Inflammatory macrophage treated with lipopolysaccharide for 1 hour (primary cell): ENCODE measurements at places on chromosomes 1 and 21.

DNA sequence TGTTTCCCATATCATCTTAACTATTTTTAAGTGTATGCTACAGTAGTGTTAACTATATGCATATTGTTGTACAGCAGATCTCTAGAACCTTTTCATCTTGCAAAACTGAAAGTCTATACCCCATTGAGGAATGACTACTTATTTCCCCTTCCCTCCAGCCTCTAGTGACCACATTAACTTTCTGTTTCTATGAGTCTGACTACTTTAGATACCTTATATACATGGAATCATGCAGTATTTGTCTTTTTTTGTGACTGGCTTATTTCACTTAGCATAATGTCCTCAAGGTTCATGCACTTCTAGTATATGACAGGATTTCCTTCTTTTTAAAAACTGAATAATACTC is 96.5 kb upstream of the BTG3 start:
- no peak for DNase-seq

DNA sequence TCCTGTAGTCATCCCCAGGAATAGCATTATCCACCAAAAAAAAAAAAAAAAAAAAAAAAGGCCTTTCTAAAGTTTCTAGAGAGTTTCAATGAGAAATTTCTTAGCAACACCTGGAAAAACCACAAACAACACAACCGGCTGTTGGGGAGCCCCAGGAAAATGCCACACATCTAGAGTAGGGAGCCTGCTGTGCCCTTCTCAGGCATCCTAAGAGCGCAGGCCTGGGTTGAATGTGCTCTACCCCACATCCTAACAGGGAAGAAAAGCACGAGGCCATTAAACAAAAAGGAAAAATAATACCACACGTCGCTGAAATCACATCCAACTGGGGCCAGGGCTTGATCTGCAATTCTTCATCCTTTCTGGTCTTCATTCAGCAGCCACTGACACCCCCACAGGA is 367.5 kb downstream of the TGFB2 start:
- DNase-seq: no peak

GRCh38 chr1:81869307-81869706 is 68.6 kb downstream of the ADGRL2 start:
- DNase-seq: no peak

DNA sequence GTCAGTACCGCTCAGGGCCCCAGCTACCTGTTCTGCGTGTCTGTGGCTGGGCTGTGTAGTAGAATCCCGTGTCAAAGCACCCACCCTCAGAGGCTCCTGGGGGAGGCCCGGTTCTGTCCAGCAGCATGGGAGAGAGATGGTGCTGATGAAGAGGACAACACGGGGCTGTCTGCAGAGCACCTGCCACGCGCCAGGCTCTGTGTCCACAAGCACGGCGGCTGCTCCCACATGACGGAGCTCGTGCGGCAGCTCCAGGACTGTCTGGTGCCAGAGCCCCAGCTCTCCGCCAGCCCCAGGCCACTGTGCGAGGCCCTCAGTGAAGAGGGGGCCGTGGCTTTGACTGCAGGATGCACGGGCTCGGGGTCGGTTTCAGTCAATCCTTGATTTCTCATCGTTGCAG is 42.0 kb upstream of the TSPEAR start:
- no peak for DNase-seq

DNA sequence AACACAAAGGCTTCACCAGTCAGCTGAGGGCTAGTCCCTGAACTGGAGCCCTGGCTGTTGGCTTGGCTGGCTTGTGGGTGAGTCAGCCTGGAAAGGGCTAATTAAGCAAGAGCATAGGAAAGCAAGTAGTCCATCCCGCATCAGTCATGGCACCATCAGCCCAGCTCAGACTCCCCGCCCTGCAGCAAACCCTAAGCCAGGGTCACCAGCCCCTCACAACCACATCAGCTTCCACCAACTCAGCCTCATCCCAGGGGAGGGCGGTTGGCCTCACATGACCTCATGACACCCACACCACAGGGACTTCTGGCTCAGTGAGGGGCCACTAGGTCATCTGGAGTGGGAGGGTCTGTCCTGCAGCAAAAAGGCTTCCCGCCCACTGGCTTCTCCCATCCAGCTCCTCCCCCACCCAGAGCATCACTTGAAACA is 7.0 kb upstream of the SPATC1L start:
- peak; percentile 26 for DNase-seq

DNA sequence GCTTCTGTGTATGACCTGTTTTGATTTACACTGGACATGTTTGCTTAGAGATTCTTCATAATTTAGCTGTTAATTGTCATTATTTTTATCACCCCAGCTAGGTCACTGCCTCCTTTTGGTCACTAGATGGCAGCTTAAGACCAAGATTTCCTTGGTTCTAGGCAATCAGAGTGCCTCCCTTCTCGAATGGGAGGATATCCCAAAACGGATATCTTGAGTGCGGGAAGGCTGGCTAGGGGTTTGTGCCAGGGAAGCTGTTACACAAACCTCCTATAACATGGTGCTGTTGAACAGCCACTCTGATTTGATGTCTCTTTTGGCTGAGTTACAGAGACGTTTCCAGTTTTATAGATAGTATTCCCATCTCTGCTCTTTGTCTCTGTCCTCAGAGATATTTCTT is 283.5 kb downstream of the S1PR1 start:
- peak; percentile 12 for DNase-seq

GRCh38 chr1:205693421-205693991 is 13.2 kb upstream of the SLC45A3 start:
- DNase-seq: no peak

DNA sequence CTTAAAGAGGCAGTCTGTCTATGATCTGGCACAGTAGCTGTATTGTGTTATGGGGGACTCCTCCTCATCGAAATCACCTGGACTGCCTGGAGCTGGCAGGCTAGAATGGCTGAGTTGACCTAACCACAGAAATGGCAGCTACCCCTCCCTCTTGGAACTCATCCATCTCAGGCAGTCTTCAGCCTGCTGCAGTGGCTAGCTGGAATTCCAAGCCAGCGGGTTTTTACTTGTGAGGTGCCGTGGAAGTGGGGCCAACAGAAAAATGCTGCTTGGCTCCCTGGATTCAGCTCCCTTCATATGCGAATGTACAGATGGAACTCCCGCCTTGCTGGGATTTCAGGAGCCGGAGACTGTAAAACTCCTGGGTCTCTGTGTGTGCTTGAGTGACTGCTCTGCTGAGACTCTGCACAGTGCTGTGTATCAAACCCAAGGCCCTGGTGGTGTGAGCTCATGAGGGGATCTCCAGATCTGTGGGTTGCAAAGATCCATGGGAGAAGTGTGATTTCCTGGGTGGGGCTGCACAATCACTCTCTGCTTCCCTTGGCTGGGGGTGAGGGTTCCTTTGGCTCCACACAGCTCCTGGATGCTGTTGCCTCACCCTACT is 316.9 kb downstream of the CTH start:
- no peak for DNase-seq

DNA sequence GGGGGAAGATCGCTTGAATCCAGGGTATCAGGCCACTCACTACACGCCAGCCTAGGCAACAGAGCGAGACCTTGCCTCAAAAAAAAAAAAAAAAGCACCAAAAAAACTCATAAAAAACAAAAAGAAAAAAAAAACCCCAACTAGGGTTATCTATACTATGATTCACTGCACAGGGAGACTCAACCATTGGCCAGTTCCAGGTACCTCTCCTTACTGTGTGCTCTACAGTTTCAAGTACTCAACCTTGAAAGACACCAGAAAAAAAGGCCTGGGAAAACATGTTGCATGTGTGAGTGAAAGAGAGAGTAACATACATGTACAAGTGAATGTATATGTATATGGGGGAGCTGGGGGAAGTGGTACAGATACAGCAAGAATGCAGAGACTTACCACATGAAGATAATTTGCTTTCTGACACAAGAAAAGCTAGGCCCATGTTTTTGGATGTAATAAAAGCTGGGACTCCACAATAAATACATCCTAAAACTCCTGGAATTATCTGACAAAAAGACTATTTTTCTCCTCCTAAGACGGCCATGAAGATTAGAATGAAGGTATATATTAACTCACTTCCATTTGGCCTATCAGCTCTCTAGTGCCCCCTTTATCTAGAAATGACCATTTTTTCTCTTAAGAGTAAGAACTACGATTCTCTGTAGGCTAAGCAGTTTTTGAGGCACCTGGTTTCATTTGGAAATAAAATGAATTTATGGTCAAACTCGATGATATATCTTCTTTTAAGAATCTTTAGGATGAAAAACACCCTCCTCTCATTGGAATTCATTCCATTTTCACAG is 52.2 kb downstream of the SLC27A3 start:
- DNase-seq: no peak

- no peak for DNase-seq
Observed at GRCh38 chr1:13628711-13629110, 45.1 kb downstream of the PDPN start.

DNA sequence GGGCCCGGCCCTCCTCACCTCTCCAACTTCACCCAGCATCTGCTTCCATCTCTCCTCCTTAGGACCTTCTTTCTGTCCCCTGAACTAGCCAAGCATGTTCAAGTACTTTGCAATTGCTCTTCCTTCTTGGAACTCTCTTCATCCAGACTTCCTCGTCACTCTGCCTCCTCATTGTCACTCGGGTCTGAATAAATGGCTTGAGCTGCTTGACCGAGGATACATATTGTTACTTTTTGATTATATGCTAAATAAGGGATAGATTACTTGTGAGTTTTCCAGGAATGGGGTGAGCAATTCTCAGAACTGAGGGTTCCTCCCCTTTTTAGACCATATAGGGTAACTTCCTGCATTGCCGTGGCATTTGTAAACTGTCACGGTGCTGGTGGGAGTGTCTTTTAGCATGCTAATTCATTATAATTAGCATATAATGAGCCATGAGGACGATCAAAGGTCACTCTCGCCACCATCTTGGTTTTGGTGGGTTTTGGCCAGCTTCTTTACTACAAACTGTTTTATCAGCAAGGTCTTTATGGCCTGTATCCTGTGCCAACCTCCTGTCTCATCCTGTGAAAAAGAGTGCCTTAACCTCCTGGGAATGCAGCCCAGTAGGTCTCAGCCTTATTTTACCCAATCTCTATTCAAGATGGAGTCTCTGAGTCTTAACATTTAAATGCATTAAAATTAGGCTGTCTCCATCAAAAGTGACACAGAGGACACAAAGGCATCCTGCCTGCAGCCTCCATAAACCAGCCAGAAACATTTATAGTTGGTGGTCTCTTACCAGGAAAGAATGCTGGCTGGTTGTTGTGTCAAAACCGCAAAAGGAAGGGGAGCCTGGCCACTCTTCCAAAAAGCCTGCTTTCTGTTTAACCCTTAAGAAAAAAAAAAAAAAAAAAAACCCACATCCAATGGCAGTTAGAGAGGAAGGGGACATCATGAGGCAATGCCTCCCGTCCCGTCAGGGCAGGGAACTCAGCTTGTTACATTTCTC is 179.3 kb downstream of the KAZN start:
- peak; percentile 53 for DNase-seq

GRCh38 chr1:59394706-59395425 is 98.0 kb downstream of the FGGY start:
- no peak for DNase-seq

DNA sequence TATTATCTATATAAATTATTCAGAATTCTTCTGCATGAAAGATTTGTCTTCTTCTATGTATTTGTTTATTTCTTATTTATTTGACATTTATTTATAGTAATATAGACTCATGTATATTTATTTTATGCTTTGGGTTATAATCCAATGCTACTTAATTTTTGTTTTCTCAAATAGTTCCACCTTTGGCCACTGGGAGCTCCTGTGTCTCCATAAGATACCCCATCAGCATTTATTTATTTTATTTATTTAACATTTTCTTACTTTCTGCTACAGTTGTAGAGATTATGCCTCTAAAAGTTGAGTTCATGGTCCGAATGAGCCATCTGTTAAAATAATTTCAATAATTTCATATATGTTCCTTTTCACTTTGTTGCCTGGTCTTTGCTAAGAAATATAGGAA is 289.4 kb downstream of the ADGRL2 start:
- DNase-seq: no peak

DNA sequence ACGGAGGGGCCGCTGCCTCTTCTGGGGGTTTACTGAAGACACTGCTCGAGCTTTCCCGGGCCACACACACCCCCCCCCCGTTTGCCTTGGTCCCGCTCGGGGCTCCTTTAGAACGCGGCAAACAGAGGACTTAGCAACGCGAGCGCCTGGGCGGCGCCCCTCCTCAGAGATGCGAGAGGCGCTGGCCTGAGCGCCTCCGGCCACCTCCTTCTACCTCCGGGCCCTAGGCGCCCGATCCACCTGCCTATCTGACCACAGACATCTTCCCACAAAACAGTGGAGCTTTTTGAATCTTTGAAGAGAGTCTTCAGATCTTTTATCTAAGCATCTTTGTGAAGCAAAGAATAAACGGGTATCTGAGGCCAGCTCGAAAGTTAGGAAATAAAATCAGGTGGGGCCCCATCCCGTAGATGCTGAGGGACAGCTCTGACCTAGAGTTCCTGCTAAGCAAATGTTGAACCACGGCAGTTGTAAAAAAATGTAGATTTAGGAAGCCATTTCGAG is 436 bp upstream of the TTLL7 start:
- peak; percentile 30 for DNase-seq

DNA sequence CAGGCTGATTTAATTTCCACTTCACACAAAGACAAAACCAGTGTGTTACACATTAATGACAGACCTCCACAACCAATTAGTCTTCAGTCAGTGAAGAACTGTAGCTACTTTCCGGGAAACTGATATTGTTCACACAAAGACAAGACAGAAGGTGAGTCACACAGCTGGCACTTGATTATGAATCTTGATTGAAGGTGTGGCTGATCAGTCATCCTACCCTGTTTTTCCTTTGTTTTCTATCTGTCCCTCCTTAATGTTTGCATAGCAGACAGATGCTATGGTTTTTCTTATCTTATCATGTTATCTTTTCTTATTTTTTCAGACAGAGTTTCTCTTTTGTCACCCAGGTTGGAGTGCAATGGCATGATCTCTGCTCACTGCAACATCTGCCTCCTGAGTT is 185.1 kb upstream of the GREM2 start:
- DNase-seq: no peak

- no peak for DNase-seq
Observed at GRCh38 chr1:199855580-199855979, 171.9 kb upstream of the NR5A2 start.

GRCh38 chr1:165890684-165891083 is 63.3 kb downstream of the UCK2 start:
- no peak for DNase-seq

GRCh38 chr1:85148524-85149250 is 52.1 kb downstream of the SYDE2 start:
- no peak for DNase-seq

GRCh38 chr1:63595435-63595834 is 2.2 kb downstream of the PGM1 start:
- no peak for DNase-seq

DNA sequence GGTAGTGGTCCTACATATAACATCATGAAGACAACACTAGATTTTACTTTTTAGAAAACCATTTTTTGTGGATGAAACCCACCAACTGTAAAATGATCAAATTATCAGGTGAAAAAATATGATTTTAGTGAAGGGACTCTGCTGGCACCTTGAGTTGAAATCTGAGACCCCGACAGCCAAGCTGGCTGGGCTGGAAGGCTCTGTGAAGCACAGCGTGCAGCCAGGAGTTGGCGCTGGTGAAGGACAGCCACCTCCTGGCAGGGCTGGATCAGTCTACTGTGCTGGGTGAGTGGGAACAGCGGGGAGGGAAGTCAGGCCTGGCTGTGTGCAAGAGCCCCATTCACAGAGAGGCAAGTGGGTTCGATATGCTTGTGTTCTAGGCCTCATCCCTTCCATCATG is 47.9 kb downstream of the DDAH1 start:
- DNase-seq: no peak

- DNase-seq: no peak
Observed at GRCh38 chr21:45471525-45472221, 66.7 kb downstream of the COL18A1 start.
